Fibroblast of the aortic adventitia (primary cell): ENCODE measurements at places on chromosomes 2 and 18. TPM values are rescaled to one million over a fixed set of nuclear protein-coding genes. Genes with fewer than 3 reads are reported as not detected.

The CPLX4 gene
- total RNA-seq: 0.49 TPM in 1 of 2 replicates, not detected in the other

The UGT1A8 gene
- total RNA-seq: 0.09 TPM in 1 of 2 replicates, not detected in the other

The NEB gene
- 0.27 and 0.41 TPM in 2 replicates for total RNA-seq

The DPP4 gene
- total RNA-seq: 138 and 203 TPM in 2 replicates

The AMER3 gene
- not detected in 2 replicates for total RNA-seq

The ANKRD30BL gene
- total RNA-seq: 0.16 TPM in 1 of 2 replicates, not detected in the other

The UGT1A6 gene
- 0.09 TPM in 1 of 2 replicates, not detected in the other for total RNA-seq

The CEP76 gene
- 10.3 and 36.3 TPM in 2 replicates for total RNA-seq

The DES gene
- 3.3 and 4.7 TPM in 2 replicates for total RNA-seq

The FOXD4L1 gene
- total RNA-seq: 0.09 and 0.16 TPM in 2 replicates

The CD8A gene
- total RNA-seq: not detected in 2 replicates

The GPAT2 gene
- 10.2 TPM in 1 of 2 replicates, not detected in the other for total RNA-seq

The RNU2-63P gene
- not detected in 2 replicates for total RNA-seq
